Esophagus muscularis mucosa (tissue), 4 donors: ENCODE measurements at places on chromosomes 12 and 14.

- no peak for DNase-seq
Measured at GRCh38 chr14:91521061-91521640, 11.0 kb upstream of the PPP4R3A start.

DNA sequence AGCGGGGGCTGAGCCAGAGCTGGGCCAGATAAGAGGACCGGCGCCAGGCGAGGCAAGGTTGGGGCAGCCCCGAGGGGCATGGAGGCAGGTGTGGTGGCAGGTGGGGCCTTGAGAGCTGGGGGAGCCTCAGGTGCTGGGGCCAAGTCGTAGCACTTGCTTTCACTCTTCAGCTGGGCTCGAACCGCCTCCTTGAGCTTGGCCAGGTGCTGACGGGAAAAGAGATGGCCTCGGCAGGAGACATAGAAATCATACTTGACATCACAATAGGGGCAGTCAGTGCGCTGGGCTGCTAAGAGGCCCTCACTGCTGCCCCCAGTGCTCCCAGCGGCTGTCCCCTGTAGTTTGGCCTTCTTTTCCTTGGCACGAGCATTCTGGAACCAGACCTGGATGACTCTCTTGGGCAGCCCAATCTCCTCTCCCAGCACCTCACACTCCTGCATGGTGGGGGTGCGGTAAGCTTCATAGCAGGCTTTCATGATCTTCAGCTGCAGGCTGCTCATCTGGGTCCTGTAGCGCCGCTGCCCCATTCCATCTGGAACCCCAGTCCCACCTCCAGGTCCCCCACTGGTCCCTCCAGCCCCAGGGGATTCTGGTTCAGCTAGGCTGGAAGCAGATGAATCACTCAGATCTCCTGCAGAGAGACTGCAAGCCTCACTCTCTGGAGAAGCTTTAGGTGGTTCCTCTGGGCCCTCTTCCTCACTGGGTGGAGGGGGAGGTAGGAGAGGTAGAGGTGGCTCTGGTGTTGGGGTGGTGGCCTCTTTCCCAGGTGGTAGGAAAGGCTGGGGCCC lies 28.1 kb downstream of the ZFHX2 start:
- no peak for DNase-seq

- DNase-seq: no peak
Measured at GRCh38 chr12:91278126-91278525, 95.5 kb upstream of the DCN start.

DNA sequence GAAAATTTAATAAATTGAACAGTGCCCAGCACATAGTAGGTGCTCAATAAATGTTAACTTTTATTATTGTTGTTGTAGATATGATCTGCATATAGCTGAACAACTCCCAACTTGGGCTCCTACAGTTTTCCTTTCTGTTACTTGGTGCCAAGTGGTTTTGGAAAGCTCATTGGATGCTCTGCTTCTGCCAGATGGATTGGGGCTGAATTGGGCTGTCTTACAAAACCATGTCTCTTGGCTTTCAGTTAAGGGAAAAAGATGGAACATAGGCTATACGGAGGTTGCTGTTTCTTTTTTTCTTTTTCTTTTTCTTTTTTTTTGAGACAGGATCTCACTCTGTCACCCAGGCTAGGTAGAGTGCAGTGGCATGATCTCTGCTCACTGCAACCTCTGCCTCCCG lies 140.7 kb upstream of the PWP1 start:
- no peak for DNase-seq

GRCh38 chr14:99268810-99269707 lies 2.9 kb downstream of the BCL11B start:
- no peak for DNase-seq
